Mesothelial cell of epicardium (in vitro differentiated cells): ENCODE measurements at places on chromosomes 2 and 18. TPM values are rescaled to one million over a fixed set of nuclear protein-coding genes. Genes with fewer than 3 reads are reported as not detected.

DNA sequence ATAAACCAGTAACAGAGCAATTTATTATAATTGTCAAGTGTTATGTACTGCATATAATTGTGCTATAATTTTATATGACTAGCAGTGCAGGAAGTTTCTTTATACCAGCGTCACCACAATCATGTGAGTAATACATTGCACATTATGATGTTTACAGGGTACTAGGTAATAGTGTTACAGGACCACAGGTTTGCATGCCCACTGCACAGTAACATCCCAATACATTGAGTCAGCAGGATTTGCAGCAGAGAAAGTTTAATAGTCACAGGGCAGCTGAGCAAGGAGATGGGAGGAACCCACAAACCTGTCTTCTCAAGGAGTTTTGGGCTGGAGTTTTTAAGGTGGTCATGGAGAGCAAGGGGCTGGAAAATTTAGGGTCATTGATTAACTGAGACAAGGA lies 1042.9 kb upstream of the ACVR2A start:
- H3K4me3 ChIP-seq = no peak overlapping the region
- no peaks in the 10 kb centered on the region for H3K36me3 ChIP-seq
- no peak overlapping the region for H3K27ac ChIP-seq
- H3K27me3 ChIP-seq = no peaks in the 10 kb centered on the region
- peaks cover 5% of the 10 kb centered on the region for H3K4me1 ChIP-seq

Gene LAMA3
- 6.1 to 7.4 TPM (median 6.7 TPM) in 3 replicates for total RNA-seq

- no peak for DNase-seq
- H3K4me1 ChIP-seq = no peaks in the 10 kb centered on the region
- H3K36me3 ChIP-seq = no peaks in the 10 kb centered on the region
- no peak overlapping the region for H3K27ac ChIP-seq
Observed at GRCh38 chr2:120436460-120436739, 90.5 kb downstream of the INHBB start.

Gene ZNF532
- 178 to 188 TPM (median 182 TPM) in 3 replicates for total RNA-seq

GRCh38 chr2:16717477-16717876 lies 51.8 kb upstream of the CYRIA start:
- peaks cover 9% of the 10 kb centered on the region for H3K4me1 ChIP-seq
- no peaks in the 10 kb centered on the region for H3K36me3 ChIP-seq

Gene DAW1
- total RNA-seq = not detected in 3 replicates

DNA sequence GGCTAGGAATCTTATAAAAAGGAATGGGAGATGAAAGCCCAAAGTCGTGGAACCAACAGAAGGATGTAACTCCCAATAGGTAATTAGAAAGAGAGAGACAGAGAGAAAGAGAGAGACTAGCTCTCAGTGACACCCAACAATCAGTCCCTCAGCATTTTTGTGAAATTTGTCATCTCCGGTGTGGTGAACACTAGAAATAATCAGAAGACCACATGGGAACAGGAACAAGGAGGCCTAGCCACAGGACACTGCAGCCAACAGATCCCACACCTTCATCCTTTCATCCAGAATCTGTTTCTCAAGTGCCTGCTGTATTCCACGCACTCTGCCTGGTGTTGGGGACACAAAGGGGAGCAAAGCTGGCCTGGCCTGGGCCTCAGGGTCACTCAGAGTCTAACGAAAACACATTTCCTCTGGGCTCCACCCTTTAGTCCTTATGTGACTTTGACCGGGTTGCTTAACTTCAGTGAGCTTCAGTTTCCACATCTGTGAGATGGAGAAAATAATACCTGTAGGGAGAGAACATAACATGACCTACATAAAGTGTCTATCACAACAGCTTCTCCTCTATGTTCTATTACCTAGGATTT lies 53.1 kb downstream of the EHD3 start:
- H3K4me3 ChIP-seq = no peak overlapping the region
- H3K27me3 ChIP-seq = no peaks in the 10 kb centered on the region
- peak overlapping the region; percentile 73 for H3K27ac ChIP-seq
- no peak for DNase-seq
- no peaks in the 10 kb centered on the region for H3K36me3 ChIP-seq

- H3K27ac ChIP-seq = no peak overlapping the region
- no peaks in the 10 kb centered on the region for H3K27me3 ChIP-seq
- peaks cover 12% of the 10 kb centered on the region for H3K4me1 ChIP-seq
- H3K36me3 ChIP-seq = peaks cover 17% of the 10 kb centered on the region
Observed at GRCh38 chr18:48815179-48815515, 135.6 kb downstream of the SMAD7 start.
